CD14-positive monocyte (primary cell): ENCODE measurements at places on chromosomes 1 and 21.

GRCh38 chr21:45868488-45868887 is 113.1 kb upstream of the COL6A1 start:
- DNase-seq, result no peak

DNA sequence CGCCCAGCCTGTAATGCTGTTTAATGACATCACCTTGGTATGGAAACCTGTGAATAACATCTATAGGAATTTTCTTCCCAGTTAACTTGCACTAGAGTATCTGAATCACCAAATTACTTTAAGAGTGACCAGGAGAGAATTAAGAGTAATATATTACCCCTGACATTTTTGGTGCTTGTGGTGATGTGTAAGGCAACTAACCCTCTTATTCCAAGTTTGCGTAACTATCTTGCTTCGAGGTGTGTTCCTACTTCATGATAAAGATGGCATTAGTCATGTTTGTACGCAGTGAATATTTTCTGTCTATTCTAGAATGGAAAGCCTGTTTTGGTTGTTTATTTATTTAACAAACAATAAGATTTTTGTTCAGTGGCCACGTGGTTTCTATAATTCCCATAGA is 131.3 kb downstream of the ZP4 start:
- no peak for DNase-seq

- DNase-seq, result no peak
Measured at GRCh38 chr1:164982545-164982944, 374.0 kb downstream of the LMX1A start.

- peak; percentile 79 for DNase-seq
Measured at GRCh38 chr1:211625040-211625439, 46.1 kb upstream of the SLC30A1 start.

GRCh38 chr21:45935628-45936027 is 45.9 kb upstream of the COL6A1 start:
- DNase-seq, result no peak

- no peak for DNase-seq
Measured at GRCh38 chr1:72037745-72038343, 244.5 kb downstream of the NEGR1 start.

- no peak for DNase-seq
Measured at GRCh38 chr1:145689922-145690321, 17.2 kb downstream of the PDZK1 start.

GRCh38 chr1:81126989-81127581 is 673.6 kb upstream of the ADGRL2 start:
- no peak for DNase-seq

- DNase-seq, result no peak
Measured at GRCh38 chr1:163561580-163562295, 240.0 kb downstream of the NUF2 start.

- DNase-seq, result no peak
Measured at GRCh38 chr1:31421371-31422040, 8.5 kb downstream of the SERINC2 start.

GRCh38 chr1:191575746-191576145 is 582.5 kb upstream of the RGS18 start:
- DNase-seq, result no peak

- DNase-seq, result no peak
Measured at GRCh38 chr1:106956721-106957120, 99.8 kb upstream of the PRMT6 start.

GRCh38 chr1:116852910-116853309 is 56.8 kb upstream of the PTGFRN start:
- no peak for DNase-seq

DNA sequence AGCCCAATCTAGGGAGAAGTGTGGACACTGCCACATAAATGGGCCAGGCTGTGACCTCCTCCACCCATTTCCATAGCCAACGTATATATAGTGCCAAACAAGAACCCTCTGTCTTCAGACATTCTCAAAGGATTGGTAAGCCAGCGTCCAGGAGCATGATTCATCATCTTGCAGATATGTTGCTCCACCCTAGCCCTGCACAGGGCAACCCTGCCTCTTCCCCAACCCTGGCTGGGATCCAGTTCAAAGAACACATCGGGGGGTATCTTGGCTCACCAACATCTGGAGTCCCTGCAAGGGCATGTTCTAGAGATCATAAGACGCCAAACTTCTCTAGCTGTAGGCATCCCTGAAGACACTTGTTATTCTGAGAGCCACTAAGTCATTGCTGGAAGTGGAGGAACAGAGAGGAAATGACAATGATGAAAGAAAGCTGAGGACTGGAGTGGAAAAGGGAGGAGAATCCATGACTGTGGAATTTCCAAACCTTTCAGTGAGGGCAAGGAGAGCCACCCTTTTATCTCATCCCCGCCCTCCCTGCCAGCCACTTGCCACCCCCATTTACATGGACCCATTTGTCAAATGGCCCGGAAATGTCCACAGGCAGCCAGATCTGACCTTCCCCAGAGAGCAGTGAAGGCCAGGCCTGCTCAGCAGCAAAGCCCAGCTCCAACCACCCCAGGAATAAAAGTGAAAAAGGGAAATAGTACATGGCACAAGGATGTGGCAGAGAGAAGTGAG is 144.1 kb upstream of the CTTNBP2NL start:
- no peak for DNase-seq

DNA sequence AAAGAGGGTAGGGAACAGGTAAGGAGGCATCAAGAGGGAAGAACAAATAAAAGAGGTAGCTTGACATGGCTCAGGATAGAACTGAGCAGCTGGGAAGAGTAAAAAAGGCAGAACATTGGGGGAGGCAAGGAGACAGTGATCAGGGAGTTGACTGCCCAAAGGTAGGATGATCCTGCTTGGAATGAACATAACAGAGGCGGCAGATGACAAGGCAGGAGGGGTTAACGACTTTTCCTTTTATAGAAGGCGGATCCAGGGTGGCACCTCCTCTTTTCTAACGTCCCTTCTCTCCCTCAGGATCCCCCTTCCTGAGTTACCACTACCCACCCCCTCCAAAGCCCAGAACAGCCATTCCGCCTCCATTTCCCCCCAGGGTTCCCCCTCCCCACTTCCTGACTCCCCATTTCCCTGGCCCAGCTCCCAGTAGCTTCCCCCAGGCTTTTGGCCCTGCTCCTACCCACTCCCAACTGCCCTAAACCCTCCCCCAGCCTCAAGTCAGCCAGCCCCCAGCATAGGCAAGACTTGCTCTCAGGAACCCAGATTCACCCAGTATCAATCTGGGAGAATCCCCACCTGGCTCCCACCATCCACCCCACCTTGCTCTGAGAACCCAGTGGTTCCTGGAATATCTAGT is 769 bp upstream of the ADAMTS4 start:
- no peak for DNase-seq

GRCh38 chr21:45640888-45641479 is 2.5 kb upstream of the PCBP3 start:
- DNase-seq, result no peak

DNA sequence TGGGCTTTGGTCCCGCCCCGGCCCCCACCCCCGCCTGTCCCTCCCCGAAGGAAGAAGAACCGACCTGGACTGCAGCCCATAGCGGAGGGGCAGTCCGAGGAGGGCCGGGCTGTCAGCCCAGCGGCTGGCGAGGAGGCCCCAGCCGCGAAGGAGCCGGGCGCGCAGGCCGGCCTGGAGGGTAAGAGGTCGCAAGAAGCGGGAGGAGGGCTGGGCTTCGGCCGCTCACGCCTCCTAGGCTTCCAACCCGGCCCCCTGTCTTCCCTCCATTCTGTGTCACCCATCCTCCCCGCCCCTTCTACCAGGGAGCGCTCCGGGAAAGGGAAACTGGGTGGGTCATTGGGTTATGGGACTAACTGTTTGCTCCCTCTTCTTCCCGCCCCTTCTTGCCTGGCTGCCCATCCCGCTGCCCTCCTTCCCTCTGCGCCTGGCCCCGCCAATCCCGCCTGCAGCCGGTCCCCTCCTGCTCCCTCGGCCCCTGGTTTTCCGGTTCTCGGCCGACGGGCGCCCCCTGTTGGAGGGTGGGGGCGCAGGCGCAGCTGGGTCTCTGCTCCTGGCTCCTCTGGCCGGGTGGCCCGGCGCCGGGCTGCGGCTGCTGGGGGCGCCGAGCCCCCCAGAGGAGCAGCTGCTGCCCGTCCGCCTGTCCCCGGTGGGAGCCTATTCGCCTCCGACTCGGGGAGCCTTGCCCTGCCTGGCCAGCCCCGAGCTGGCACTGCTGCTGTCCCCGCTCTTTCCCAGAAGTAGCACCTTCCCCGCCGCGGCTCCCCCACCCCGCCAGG is 2.4 kb downstream of the RUSC1 start:
- DNase-seq, result peak; percentile 73

- no peak for DNase-seq
Measured at GRCh38 chr1:15354580-15354965, 55.1 kb upstream of the EFHD2 start.

- DNase-seq, result no peak
Measured at GRCh38 chr1:161978011-161978790, 45.5 kb downstream of the OLFML2B start.

GRCh38 chr1:102578804-102579203 is 529.5 kb downstream of the COL11A1 start:
- no peak for DNase-seq

DNA sequence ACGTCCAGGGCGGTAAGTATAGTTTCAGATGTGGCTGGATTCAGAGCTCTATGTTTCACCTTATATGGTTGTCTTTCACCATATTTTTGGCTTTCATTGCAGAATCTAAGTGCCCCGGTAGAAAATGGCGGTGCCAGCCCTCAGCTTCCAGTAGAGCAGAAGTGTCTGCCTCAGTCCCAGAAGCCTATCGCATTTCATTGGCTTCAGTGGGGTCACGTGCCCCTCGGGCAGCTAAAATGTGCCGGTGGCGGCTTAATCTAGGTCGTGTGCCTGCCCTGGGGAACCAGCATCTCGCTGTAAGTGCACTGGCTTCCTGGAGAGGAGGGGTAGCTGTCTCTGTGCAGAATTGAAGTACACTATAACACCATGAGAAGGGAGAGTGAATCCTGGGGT is 107.4 kb upstream of the MAGI3 start:
- no peak for DNase-seq
